ENCODE measurements at places on chromosomes 11 and 22. TPM values are rescaled to one million over a fixed set of nuclear protein-coding genes. Genes with fewer than 3 reads are reported as not detected.

DNA sequence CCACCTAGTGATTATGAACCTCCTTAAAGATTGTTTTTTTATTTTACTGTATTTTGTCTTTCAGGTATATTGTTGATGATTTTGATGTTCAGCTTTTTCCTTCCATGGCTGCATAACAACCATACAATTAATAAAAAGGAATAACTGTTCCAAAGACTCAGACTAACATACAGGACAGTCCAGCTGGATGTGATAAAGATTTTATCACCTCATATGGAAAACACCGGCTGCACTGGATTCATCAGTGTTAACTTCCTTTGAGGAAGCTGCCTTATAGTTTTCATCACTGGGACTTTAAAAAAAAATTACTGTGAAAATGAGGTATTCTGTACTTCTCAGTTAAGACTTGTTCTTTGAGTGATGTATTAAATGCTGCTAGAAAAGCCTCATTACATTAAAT, 19.5 kb downstream of the AQP11 start:
- no peaks in the 10 kb centered on the region for H3K27me3 ChIP-seq
- no peaks in the 10 kb centered on the region for H3K4me1 ChIP-seq
- no peak for DNase-seq
- H3K36me3 ChIP-seq: peaks cover 10% of the 10 kb centered on the region
- H3K27ac ChIP-seq: no peak overlapping the region
- no peak overlapping the region for H3K4me3 ChIP-seq

GRCh38 chr11:78469896-78470295, 52.3 kb upstream of the GAB2 start:
- H3K27me3 ChIP-seq: no peaks in the 10 kb centered on the region
- DNase-seq: no peak
- 0 out of 2 replicates have a peak, but pooled peaks cover 5% of the 10 kb centered on the region for H3K4me1 ChIP-seq
- H3K4me3 ChIP-seq: no peak overlapping the region
- peaks cover 6% of the 10 kb centered on the region for H3K36me3 ChIP-seq

DNA sequence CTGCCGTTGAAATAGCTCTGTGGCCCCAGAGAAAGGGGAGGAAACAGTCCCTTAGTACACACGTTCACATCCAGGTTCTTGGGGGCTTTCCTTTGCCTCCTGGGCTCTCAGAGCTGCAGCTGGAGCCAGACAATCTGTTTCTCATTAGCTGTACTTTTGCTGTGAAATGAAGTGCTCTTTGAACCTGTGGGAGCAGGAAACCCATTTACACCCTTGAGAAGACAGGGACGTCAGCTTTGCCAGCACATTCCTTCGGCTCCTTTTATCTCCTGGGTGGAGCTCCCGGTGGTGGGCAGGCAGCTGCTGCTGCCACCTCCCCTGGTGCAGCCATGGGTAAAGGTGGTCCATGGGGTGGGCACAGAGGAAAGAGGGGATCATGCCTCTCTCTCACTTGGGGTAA, 80.6 kb upstream of the TIMP3 start:
- no peaks in the 10 kb centered on the region for H3K36me3 ChIP-seq
- H3K4me3 ChIP-seq: no peak overlapping the region
- no peaks in the 10 kb centered on the region for H3K27me3 ChIP-seq
- no peak for DNase-seq

DNA sequence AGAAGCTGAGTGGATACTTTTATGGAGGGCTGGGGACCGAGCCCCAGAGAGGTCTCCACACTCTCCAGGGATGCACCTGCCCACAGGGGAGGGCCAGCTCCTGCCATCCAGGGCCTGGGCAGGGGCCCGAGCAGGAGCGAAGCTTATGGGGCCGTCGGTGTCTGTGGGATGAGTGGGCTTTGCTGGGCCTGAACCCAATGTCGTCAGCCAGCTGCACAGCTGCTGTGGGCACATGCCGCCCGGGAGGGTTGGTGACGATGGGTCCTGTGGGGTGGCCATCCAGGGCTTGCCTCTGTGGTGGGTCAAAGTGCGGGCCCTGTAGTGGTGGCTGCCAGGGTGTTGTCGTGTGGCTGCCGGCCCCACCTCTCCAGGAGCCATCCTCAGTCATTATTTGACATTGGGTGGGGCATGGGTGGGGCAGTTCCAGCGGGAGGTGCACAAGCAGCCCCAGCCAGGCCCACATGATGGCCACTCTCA, 447.1 kb downstream of the TBC1D22A start:
- H3K27ac ChIP-seq: no peak overlapping the region
- H3K27me3 ChIP-seq: no peaks in the 10 kb centered on the region
- no peak overlapping the region for H3K4me3 ChIP-seq

Gene MS4A7
- not detected for total RNA-seq

Gene CPT1B
- total RNA-seq: 5.5 TPM

Gene MIOX
- 0.16 TPM for total RNA-seq

Gene CELSR1
- total RNA-seq: 20.4 TPM

Gene SEC14L6
- total RNA-seq: 2.1 TPM

Gene PLAAT2
- not detected for total RNA-seq

All from GM23338 (cell line).